Left hindlimb (tissue), 1 donor: ENCODE measurements at places on chromosomes 4 and X.

GRCh38 chrX:9352243-9352642 is 112.6 kb upstream of the TBL1X start:
- DNase-seq: no peak

- no peak for DNase-seq
Observed at GRCh38 chr4:173934933-173935620, 348.4 kb downstream of the FBXO8 start.

DNA sequence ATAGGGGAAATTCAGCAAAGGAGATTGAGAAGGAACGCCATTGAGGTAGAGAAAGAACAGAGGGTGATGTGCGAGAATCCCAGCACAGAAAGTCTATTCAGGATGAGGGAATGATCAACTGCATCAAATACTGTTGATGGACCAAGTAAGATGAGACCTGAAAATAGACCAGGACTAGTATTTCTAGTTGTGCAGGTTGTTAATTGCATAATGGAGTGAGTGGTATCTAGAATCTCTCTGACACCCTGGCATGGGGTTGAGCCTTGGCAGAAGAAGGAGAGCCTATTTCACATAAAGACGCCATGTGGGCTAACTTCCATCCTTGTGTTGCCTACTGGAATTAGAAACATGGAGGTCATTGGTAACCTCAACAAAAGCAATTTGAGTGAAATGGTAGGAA is 135.6 kb downstream of the TMEM164 start:
- DNase-seq: no peak

DNA sequence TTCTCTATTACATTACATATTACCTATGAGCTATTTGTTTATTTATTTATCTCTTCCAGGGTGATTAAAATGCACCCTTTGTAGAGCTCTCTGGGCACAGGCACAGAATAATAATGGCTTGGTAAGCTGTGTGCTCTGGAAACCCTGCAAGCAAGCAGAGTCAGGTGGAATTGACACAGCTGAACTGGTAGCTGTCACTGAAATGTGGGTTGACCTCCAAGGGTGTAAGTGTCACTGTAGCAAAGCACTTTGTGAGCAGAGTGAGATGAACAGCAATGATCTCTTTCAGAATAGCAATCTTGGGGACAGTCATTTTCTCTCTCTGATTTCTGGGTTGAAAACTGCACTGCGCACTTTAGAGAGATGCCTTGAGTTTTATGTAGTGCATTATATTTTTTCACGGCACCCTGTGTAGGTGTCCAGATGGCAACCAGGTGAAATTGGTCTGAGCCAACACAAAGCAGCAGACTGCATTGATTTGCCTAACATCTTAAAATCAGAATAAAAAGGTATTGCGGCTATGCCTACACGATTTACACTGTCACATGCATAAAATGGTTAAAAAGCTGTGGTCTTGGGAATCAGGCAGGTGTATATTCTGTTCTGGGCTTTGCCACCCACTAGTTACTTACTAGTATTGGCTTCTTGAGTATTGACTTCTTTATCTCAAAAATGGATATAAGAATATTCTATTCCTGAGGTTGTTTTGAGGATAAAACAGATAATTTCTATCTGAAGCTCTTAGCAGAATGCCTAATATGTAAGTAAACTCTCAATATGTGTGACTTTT is 450.3 kb downstream of the RAPGEF2 start:
- DNase-seq: no peak

DNA sequence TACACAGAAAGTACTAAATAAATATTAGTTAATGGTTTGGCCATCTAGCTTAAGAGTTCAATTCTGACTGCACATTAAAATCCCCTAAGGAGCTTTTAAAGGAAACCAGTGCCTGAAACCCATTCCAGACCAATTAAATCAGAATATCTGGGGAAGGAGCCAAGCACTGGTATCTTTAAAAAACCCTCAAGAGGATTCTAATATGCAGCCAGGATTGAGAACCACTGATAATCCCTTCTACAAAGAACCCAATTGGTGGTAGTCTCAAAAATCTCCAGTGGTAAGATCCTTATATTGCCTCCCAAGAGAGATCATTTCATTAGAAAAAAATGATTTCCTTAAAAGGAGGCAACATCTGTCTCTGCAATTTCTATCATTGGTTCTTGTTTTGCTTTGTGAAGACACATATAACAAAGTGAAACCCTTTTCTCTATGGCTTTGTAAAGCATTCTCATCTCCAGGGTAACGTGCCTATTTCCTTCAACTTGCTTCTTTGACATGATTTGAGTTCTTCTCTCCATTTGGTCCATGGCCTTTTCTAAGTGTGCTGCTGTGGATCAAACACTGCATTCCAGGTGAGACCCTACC is 3.5 kb downstream of the GPR34 start:
- no peak for DNase-seq

- DNase-seq: no peak
Observed at GRCh38 chr4:54165011-54165410, 64.1 kb upstream of the PDGFRA start.

DNA sequence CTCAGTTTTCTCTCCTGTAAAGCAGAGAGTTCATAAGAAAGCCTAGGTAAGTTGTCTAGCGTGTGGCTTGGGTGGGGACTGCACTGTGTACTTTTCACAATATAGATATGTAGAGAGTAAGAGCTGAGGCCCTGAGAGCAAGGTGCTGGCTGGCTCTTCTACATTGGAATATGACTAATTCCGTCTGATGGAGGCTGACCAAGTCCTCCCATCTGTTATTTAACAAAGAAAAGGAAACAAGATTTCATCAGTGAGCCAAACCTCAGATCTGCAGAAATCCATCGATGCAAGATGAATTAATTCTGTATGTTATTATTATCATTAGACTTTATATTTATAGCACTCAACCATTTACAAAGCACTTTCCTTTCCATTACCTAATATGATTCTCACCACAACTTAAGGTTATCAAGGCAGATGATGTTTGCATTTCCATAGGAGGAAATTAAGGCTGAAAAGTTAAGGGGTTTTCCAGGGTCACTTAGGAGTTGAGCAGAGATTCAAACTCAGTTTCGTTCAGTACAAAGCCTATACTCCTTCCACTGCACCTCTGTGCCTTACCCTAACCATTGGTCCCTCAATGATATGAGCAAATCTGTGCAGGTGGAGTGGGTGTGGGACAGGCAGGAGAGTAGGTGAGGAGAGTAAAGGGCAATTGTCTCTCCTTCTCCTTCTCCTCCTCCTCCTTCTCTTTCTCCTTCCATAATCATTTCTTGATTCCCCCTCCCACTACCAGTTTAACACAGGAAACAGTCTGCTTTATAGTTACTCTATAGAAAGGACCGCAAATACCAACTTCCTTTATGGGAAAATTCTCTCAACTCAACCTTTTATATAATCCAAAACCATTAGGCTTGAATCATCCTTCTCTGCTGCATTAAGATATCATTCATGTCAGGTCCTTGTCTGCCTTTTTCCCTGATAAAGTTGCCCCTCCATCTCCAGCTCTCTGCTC is 27.6 kb upstream of the SRD5A3 start:
- no peak for DNase-seq

DNA sequence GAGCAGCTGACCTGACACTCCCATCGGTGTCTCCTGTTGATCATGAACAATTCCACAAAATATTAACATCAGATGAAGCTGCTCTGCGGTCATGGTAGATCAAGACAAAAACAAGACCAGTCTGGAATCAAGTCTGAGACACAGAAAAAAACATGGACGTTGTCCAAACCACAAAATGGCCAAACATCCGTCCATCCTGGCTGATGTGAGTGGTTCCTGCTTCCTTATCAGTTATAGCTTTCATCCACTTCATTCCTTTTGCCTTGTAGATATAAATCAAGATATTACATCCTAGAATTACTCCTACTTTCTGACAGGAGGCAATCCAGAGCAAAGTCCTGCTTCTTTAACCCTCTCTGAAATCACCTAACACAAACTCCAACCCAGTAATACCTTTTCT is 28.8 kb upstream of the PCSK1N start:
- DNase-seq: no peak

GRCh38 chr4:81164126-81164525 is 50.9 kb downstream of the PRKG2 start:
- DNase-seq: no peak

GRCh38 chr4:145887241-145887991 is 51.2 kb downstream of the ZNF827 start:
- DNase-seq: peak; percentile 49

GRCh38 chr4:69701696-69702095 is 48.6 kb upstream of the UGT2A1 start:
- no peak for DNase-seq

GRCh38 chrX:133273180-133273579 is 55.0 kb upstream of the TFDP3 start:
- no peak for DNase-seq

DNA sequence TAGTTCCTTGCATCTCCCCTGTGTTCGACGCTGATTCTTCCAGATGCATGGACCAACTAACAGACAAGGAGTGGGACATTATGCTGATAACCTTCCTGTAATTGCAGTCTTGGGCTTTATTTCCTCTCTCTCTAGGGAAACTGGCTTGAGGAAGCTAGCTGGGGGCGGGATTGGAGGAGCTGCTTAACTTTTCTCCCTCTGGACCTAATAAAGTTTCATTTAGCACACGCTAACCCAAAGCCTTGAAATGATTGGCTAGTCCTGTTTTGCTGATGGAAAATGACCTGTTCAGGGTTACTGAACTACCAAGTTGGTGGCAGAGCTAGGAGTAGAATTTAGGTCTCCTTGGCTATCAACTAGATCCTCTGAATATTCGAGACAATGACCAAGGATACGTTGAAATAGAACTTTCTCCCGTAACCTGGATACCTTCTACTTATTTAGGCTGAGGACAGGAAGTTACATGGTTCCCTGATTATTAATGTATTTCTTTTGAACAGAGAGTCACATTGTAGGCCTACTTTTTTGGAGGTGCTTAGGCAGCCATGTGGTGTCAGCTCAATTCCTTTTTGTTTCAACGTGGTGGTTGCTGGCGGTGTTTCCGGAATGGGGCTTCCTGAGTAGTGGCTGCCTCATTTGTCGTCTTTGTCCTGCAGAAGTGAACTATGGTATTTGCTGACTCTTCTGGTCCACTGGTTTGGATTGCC is 2.0 kb downstream of the PGK1 start:
- no peak for DNase-seq

DNA sequence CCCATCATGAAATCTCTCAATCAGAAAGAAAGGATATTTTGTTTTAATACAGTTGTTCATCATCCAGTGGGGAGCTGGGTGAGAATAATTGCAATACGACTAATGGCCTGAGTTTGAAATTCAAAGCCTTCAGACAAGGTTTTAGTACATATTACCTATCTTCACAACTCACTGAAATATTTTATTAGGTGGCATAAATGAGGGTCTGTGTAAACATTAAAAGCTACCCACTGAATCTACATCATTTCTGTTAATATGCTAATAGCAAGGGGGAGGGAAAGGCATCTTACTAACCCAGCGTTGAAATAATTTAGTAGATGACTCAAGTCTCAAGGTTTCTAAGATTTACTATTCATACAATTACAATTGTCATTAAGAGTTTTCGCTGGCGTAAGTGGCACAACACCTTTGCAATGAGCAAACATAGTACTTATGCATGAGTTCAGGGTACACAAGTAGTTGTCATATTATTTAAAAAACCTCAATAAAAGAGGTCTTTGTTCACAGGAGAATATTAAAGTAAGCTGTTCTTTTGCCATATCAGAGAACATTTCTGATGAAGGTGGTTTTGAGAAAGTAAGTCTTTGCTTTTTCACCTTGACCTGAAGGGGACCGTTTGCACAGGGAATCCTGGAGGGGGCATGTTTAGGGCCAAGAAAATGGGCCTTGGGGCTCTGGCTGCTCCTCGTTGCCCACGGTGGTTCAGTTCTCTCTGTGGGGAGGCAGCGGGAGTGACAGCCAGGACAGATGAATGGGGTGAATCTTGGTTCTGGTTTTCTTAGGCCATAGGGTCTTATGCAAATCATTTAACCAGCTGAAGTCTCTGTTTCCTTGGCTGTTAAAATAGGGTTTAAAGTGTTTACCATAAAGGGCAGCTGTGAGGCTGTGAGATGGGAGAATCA is 4.5 kb upstream of the RHOH start:
- no peak for DNase-seq

GRCh38 chrX:74779175-74779574 is 146.1 kb downstream of the NEXMIF start:
- no peak for DNase-seq
